ENCODE measurements at places on chromosomes 1 and 21.

GRCh38 chr1:77850082-77850481 lies 38.3 kb upstream of the NEXN start:
- no peak for DNase-seq

DNA sequence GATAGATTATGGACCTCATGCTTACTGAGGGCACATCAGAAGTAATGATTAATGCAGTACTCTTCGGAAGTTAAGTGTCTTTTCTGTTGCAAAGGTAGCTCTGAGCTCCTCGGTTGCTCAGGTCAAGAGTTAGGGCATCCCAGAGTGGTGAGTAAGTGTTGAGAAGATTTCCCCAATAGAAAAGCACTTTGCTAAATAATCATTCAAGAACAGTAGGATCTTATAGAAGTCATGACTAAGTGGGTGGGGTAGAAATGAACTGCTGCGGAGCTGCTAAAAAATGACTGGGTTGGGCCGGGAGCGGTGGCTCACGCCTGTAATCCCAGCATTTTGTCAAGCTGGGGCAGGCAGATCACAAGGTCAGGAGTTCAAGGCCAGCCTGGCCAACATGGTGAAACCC lies 648.6 kb upstream of the CAMK1G start:
- no peak for DNase-seq

DNA sequence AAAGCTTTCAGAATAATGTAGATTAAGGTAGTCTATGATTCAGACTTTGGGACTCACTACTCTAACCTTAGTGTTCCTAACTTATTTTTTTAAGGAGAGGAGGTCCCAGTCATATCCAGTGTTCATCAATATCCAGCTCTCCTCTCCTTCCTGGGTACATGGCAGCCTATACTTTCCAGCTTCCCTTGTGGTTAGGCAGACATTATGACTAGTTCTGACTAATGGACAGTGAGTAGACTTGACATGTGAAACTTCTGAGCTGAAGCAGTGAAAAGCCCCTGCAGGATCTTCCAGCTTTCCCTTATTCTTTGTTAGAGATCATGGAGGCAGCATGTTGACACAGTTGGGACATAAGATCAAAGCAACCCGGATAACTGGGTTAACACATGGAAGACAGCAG lies 144.2 kb downstream of the PTPRU start:
- no peak for DNase-seq

GRCh38 chr1:153355445-153356071 lies 2.1 kb upstream of the S100A9 start:
- DNase-seq = no peak

- DNase-seq = no peak
These were observed 13.8 kb upstream of the LDLRAP1 start for GRCh38 chr1:25529518-25530185.

GRCh38 chr21:35414507-35415139 lies 365.5 kb upstream of the RUNX1 start:
- no peak for DNase-seq

DNA sequence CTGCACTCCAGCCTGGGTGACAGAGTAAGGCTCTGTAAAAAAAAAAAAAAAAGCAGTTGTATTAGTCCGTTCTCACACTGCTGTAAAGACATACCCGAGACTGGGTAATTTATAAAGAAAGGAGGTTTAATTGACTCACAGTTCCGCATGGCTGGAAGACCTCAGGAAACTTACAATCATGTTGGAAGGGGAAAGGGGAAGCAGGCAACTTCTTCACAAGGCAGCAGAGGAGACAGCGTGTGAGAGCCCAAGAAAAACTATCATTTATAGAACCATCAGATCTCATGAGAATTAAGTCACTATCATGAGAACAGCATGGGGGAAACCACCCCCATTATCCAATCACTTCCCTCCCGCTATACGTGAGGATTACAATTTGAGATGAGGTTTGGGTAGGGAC lies 151.7 kb upstream of the NR5A2 start:
- DNase-seq = no peak

DNA sequence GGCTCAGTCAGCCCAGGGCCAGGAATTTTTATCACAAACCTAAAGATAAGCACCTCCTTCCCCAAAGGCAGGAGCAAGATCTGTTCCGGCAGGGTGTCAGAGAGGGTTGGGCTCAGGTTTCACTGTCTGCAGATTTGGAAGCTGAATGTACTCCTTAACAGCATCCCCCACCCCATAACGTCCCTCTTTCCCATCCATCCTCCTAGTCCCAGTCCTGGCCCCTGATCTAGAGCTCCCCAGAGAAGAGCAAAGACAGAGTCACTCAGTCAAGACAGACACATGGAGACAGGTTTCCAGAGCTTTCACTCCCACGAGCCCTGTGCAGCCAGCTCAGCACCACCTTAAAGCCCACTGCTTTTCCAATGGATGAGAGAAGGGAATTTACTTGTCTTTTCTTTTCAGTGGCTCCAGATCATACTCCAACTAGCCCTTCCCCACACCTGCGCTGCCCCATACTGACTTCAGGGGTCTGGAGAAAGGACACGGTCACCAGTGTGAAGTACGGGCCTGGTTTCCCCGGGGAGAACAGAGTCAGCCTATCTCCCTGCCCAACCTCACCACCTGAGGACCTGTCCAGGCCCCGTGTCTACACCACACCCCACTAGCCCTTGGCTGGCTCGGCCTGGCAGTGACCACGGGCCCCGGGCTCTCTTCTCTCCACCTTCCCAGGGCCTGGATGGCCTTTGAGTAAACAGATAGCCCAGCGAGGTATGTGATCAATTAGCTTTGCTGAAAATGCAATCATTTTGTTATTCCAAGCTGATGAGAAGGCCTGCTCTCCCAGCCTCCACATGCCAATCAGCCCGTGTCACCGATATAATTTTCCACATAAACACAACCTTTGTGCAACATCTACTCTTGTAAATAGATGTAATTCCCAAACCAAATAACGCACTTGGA lies 249.1 kb downstream of the FOXD2 start:
- no peak for DNase-seq

DNA sequence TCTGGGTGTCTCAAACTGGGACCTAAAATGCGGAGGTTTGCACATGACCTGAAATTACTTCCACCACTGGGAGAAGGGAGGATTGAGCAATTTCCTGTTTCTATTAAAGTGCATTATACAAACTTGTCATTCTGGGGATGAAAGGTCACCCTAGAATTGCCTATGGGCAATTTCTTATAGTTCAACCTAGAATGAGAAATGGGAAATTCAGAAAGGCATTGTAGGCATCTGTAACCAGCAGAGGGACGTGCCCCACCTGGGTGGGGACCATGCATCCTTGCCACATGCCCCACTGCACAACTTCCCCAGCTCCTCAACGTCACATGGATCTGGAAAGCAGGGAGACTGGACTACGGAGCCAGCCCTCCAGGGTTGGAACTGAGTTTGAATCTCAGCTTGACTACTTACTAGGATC lies 47.0 kb downstream of the MRPL39 start:
- no peak for DNase-seq

- no peak for DNase-seq
These were observed 2.6 kb upstream of the PDC start for GRCh38 chr1:186463511-186463910.

DNA sequence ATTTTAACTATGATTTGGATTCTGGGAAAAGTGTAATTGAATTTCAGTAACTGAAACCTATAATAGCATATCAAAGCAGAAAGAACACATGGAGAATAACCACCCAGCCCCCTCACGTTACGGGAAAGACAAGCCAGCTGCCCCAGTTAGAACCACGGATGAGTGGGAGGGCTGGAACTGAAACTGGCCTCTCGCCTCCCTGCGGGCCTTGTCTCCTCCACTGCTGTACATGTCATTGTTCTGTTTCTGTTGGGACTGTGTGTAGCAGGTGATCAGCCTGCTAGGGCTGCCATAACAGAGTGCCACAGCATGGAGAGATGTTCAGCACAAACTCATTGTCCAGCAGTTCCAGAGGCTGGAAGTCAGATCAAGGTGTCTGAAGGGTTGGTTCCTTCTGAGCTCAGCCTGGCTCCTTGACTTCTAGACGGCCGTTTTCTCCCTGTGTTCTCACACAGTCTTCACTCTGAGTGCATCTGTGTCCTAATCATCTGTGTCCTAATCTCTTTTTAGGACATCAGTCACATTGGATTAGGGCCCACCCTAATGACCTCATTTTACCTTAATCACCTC lies 52.4 kb downstream of the MAP3K21 start:
- DNase-seq = no peak

- DNase-seq = no peak
These were observed 59.1 kb downstream of the APCS start for GRCh38 chr1:159646687-159647086.

GRCh38 chr1:181251001-181251712 lies 162.7 kb downstream of the IER5 start:
- DNase-seq = no peak
